Caki2 (cell line): ENCODE measurements at places on chromosomes 7 and 10. TPM values are rescaled to one million over a fixed set of nuclear protein-coding genes. Genes with fewer than 3 reads are reported as not detected.

- DNase-seq: no peak
Measured at GRCh38 chr7:131288450-131288849, 39.2 kb upstream of the MKLN1 start.

DNA sequence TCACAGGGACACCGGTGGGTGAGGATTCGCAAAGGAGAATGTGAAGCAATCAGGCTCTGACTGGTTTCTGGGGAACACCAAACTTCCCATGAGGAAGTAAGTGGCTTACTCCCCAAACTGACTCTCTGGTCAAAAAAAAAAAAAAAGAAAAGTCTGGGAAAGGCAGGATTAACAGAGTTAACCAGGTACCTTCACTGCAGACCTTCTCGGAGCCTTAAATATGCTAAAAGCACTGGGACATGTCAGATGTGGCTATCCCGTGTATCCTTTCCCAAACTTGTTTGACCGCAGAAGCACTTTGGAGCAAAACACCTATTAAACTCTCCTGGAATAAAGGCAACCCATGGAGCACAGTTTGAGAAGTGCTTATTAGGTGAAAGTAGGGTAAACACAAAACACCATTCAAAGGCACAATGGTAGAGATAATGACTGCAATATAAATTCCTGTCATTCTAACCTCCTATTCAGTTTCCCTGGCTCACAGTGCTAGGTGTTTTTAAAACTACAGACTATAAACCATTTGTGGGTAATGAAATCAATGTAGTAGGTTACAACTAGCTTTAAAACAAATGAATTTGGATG is 44.1 kb upstream of the MXI1 start:
- no peak for DNase-seq

CTAGE6 gene
- total RNA-seq: not detected in 2 replicates

- DNase-seq: no peak
Measured at GRCh38 chr7:88014581-88014980, 80.5 kb downstream of the ADAM22 start.

SPDYE1 gene
- not detected in 2 replicates for total RNA-seq

DNA sequence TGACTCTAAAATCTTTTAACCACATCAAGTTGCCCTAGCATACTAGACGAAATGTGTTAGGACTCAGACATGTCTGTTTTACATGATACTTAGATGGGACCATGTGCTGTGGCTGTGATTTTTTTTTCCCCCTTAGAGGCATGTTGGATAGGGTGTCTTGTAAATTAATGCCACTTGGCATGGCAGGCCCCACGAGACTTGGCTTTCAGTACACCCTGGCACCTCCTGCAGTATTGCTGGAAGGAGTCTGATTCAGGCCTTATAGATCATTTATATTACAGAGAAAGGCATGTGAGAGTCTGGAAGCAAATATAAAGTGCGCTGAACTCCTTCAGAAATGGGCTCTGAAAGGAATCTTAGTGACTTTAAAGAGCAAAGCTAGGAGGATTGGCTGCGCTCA is 494.1 kb downstream of the SDK1 start:
- no peak for DNase-seq

ASZ1 gene
- not detected in 2 replicates for total RNA-seq

DNA sequence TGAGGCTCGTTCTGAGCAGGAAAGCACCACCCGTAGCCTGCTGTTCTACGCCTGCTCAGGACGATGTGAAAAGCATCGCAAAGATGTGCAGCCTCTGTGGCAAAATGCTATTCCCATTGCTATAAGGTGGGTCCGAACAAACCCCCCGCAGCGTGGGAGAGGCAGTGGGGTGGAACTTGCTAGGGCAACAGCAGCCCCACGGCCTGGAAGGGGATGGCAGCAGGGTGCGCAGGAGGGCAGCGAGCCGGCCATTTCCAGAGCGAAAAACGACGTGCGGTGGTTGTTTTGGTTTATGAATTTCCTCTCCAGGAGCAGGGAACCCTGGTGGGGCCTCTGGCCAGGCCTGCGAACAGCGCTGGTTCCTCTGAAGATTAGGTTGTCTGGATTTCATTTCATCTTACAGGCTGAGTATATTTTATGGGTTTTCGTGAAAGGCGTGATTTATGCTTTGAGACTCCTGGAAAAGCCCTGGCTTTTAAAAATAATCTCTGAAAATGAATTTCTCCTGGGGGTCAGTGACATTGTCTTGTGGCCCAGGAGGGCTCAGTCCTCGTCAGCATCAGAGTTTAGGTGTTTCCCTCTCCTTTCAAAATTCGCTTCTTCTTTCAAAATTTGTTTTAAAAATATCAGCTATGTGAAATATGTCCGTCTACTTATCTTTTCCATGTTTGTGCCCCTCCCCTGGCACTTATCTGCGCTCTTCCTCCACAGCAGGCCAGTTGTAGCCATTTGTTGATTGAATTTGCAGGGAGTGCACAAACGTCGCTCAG is 42.3 kb upstream of the UBE3C start:
- DNase-seq: no peak

TEX47 gene
- total RNA-seq: not detected in 2 replicates

SFRP5 gene
- not detected in 2 replicates for total RNA-seq

- DNase-seq: no peak
Measured at GRCh38 chr10:94402843-94403379, 570 bp downstream of the TBC1D12 start.

DNA sequence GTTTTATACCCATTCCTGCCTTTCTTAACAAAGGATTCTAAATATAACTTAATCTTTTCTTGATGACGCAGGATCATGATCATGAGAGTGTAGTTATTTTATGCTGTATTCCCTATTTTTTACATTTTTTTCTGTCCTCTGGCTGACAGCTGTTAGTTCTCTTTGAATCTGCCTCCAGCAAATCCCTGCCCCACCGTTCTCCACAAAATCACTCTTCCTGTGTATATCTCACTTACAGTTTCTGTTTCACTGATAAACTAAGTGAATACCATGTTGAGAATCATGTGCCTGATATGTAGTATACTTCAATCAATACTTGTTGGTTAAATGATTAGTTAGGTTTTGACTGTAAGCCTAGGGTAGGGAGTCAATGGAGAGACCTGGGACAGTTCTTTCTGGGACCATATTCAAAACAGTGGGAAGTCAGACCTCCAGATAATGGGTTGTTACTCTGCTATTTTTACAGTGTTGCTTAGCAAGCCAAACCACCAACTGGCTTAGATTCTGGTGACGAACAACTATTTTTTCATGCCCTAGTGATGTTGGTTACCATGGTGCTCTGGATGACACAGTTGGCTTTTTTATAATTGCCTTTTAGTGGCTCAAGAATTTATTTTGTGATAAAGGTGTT is 12.8 kb downstream of the CNNM1 start:
- peak; percentile 45 for DNase-seq

GRCh38 chr10:123991611-123992570 is 100.3 kb upstream of the CPXM2 start:
- DNase-seq: no peak

DNA sequence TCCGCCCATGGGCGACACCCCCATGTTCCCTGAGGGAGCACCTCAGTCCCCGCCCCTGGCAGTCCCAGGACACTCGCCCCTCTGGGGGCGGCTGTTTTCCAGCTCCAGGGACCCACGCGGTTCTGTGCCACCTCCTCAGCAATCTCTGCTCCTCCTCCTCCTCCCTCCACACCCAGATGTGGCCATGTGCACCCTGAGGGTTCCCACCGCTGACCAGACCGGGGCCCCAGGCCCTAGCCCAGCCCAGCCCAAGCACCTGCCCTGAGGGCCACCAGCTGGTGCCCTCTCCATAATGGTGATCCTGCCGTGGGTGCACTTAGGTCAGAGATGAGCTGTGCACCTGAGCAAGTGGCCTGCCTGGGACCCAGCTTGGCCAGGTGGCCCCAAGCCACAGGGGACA is 25.1 kb downstream of the AP5Z1 start:
- DNase-seq: no peak

DNA sequence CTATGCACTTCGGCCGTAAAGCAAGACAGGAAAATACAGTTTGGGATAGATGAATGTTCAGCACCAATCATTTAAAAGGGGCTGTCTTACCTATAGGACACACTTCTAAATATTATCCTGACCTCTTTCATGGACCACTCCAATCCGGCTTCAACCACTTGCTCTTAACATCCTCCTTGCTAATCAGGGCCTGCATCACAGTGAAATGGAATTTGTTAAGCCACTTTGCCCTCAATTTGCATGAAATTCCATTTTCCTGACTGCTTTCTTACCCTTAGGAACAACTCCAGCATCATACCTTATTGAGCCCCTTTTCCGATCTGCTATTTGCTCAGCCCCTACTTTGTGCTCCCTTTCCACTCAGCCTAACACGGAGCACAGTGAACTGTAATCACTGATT is 667.3 kb downstream of the PHTF2 start:
- no peak for DNase-seq

CYP3A7 gene
- not detected in 2 replicates for total RNA-seq

DNA sequence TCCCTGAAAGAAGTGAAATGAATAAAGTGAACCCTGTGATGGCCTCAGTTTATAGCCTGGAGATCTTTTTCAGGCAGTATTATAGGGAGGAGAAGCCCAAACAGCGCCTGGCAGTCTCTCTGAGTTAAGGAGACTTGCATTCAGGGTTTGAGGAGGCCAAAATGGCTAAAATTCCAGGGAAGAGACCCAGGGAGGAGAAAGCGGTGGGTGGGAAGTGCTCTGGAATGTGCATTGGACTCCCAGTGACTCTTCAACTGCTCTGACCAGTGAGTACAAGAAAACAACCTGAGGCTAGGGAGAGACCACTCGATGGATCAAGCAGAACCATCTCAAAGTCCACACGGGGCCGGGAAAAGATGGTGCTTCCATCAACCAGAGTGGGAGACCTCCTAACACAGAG is 35.3 kb upstream of the EPHB6 start:
- DNase-seq: no peak

CFAP70 gene
- total RNA-seq: 0.78 and 3.4 TPM in 2 replicates

GRCh38 chr10:132828681-132829080 is 42.7 kb upstream of the NKX6-2 start:
- no peak for DNase-seq

DNA sequence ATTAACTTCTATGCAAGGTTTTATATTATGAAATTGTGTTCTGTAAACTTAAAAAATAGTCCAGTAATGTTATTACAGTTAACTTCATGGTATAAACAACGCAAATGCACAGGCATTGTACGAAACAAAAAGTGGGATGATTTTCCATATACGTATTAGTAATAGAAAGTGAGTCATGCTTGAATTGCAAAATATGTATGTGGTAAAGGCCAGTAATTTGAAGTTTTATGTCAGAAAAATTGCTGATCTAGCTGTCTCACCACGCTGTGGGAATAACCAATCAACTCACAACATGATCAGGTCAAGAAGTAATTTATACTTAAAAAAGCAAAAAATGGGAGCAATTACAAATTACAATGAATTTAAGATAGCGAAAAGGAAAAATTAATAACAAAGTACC is 37.0 kb upstream of the GLI3 start:
- no peak for DNase-seq

GRCh38 chr7:44163591-44163990 is 22.5 kb upstream of the MYL7 start:
- peak; percentile 32 for DNase-seq

- DNase-seq: no peak
Measured at GRCh38 chr10:57053530-57053929, 692.5 kb upstream of the ZWINT start.

GCK gene
- not detected in 2 replicates for total RNA-seq
